NCI-H187 treated with DMSO at 0.1 percent for 48 hours (cell line): ENCODE measurements at places on chromosomes 5 and 9.

- DNase-seq, result no peak
Observed at GRCh38 chr5:1402611-1403255, 42.5 kb downstream of the SLC6A3 start.

GRCh38 chr9:70481471-70481870, 67.0 kb upstream of the KLF9 start:
- DNase-seq, result no peak

GRCh38 chr9:3435732-3436131, 90.1 kb downstream of the RFX3 start:
- DNase-seq, result no peak

GRCh38 chr5:181211208-181211607, 6.2 kb upstream of the TRIM7 start:
- no peak for DNase-seq

GRCh38 chr9:738209-738915, 103.1 kb upstream of the DMRT1 start:
- no peak for DNase-seq

GRCh38 chr5:175236176-175236575, 207.8 kb downstream of the DRD1 start:
- peak; percentile 7 for DNase-seq

GRCh38 chr9:94973451-94973941, 247.0 kb downstream of the AOPEP start:
- DNase-seq, result no peak

- DNase-seq, result no peak
Observed at GRCh38 chr9:90365666-90366065, 277.0 kb downstream of the DIRAS2 start.

DNA sequence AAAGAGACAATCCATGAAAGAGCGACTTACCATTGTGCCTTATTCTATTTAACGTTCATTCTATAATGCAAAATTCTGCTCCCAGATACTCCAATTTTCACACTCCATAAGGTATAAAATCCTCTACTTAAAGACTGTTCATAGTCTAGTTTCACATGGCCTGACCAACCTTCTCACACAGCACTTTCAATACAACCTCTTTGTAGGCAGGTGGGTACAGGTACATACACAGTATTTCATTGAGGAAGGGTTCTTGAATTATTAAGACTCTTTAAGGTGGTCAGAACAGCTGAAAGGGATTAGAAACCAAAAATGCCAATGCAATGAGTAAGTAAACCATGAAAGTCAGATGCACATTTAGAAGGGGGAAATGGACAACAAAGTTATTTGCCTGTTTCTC, 352.0 kb downstream of the PARP8 start:
- no peak for DNase-seq

DNA sequence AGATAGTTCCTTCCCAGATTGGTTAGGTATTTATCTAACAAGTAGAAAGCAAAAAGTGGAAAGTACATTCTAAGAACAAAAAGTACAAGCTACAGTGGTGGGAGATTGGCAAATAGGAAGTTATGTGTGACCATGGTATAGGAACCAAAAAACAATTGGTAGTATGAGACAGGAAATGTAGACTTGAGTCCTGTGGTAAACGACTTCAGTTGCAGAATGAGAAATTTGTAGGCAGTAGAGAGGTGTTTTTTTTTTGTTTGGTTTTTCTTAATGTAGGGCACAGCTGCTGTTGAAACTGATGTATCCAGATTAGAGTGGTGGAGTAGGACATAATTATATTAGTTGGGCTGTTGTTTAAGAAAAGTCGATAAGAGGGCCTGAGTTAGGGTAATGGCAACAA, 72.0 kb downstream of the CCNH start:
- no peak for DNase-seq

DNA sequence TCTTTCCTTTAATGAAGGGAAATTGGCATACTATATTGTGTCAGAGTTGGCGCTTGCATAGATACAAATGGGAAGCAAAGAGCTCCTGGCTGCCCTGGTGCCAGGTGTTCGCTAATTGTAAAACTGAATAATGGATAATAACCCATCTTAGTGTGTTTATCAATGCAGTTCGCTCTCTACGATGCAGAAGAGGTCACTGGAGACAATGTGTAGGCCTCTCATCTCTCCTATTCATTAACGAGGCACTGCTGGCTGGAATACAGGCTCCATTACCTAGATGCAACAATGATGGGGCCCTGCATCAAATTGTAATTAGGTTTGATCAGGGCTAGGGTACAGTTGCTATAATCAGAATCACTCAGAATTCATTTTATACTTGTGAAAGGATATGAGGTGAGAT, 171.0 kb downstream of the RMI1 start:
- DNase-seq, result no peak

- no peak for DNase-seq
Observed at GRCh38 chr5:116343961-116344360, 230.7 kb downstream of the SEMA6A start.

GRCh38 chr9:116342061-116342460, 188.5 kb downstream of the PAPPA start:
- no peak for DNase-seq

DNA sequence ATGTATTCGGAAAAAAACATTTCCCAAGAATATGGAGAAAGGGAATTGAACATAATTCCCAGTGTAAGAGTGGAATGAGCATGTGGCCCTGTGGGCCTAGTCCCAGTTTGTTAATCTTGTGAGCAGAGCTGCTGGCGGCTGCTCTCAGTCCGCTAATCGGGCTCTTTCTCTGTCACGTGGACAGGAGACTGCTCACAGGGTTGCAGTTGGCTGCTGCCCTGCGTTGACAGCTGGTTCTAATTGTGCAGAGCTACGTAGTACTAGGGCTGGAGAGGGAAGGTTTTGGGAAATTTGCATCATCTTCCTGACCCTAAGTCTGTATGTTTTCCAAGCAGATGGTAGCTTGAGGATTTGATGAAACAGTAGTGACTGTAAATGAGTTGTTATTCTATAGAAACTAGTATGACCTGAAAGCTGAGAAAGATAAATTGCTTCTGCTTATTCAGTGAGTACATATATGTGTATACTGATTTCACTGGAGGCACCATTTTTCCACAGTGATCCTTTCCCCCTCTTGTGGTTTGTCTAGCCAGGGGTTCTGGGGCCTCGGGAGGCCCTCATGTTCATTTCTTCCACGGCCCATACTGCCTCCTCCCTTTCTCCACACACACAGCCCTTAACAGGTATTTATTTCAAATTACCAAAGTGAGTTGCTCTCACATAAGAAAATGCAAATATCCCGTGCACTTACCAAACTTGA, 100.6 kb downstream of the ANGPTL2 start:
- DNase-seq, result no peak

GRCh38 chr9:84950879-84951811, 281.6 kb downstream of the NTRK2 start:
- DNase-seq, result no peak

- DNase-seq, result no peak
Observed at GRCh38 chr5:131795228-131795627, 1.6 kb downstream of the FNIP1 start.

DNA sequence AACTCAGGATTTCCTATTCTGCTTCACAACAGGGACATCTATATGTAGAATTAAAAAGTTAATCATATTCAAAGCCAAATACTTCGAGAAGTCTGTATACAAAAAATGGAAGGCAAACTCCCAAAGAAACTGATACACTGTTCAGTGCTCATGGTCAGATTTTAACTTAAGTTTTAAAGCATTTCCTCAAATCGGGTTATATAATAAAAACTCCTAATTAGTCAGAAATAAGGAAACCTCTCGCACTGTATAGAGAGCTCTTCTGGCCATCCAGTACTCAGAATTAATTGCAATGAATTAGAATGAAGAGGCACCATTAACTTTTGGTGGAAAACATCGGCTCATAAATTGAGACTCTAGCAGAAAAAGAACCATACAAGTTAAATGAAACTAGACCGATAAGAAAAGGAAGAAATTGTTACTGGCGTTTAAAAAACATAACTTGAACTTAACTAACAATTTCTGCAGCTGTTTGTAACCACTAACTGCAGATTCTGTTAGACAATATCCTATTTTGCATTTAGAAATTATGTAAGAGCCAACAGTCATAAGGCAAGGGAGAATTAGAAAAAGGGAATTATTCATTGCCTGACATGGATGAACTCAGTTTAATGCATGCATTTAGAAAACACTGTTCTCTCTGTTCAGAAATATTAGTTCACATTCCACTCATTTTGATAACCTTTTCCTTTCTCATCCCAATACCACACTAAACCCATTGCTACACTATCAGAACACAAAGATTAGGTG, 96.6 kb downstream of the FNBP1 start:
- no peak for DNase-seq

GRCh38 chr5:37836235-37836591, 3.6 kb downstream of the GDNF start:
- no peak for DNase-seq

DNA sequence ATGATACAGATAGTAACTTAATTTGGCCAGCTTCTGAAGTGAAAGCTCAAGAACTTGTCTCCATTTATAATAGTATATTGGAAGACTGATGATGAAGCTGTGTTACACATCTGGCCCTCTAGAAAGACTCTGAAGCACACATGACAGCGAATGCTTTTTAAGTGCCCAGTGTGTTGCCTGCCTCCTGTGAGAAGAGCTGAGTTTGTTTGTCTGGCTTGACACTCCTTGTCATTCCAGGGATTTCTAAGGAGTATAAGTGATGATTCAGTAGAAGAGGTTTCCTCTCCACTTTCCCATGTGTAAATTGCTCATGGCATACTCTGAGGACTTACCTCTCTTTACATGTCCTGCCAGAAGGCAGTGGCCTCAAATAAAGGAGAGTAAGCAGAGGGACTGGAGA, 30.4 kb upstream of the LRRTM2 start:
- no peak for DNase-seq

DNA sequence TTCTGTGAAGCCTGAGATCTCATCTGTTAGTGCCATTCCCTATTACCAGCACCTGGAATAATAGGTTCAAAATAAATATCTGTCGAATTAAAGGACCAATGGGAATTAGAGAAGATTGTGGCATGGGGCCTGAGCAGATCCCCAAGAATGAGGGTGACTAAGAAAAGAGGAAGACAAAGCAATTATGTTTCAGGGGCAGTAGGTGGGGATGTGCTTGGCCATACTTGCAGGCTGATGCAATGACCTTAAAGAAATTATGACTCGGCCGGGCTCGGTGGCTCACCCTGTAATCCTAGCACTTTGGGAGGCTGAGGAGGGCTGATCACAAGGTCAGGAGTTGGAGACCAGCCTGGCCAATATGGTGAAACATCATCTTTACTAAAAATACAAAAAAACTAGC, 562.8 kb downstream of the PTPRD start:
- no peak for DNase-seq

GRCh38 chr5:57466544-57466943, 16.1 kb downstream of the ACTBL2 start:
- DNase-seq, result no peak

- DNase-seq, result no peak
Observed at GRCh38 chr5:82792096-82792495, 285.1 kb downstream of the TMEM167A start.

- DNase-seq, result peak; percentile 49
Observed at GRCh38 chr5:133825631-133826289, 142.7 kb downstream of the C5orf15 start.

- DNase-seq, result no peak
Observed at GRCh38 chr5:177123789-177124485, 9.6 kb upstream of the NSD1 start.

DNA sequence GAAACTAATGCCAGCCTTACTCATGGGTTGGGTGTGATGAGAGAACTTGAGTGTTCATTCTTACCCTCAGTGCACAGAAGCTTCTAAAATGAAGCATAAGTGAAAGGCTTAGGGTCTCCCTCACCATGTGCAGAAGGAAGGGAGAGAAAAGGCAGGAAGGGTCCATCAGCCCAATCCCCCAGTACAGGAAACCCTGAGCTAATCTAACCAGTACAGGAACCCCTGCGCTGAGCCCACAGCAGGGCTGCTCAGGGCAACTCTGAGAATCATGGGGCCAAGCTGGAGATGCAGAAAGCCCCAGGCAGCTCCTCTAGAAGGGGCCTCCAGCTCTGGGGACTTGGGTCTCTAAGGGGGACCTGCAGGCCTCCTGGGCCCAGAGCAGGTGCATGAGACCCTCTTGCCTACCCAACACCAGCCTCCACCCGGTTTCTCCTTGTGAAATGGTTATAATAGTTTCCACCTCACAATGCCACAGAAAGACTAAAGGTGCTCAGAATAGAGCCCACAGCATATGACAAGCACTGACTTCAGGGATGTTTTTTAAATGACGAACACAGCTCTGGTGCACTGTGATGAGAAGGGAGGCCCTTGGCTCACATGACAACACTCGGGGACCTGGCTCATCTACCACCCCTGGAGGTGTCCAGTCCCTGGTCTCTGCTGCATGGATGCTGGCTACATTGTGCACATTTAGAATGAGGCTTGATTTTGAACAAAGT, 190.1 kb downstream of the ACTL7B start:
- no peak for DNase-seq
